ENCODE measurements at places on chromosomes 5 and 9.

- DNase-seq = no peak
These were observed 109.9 kb downstream of the CACNA1B start for GRCh38 chr9:137987244-137988030.

DNA sequence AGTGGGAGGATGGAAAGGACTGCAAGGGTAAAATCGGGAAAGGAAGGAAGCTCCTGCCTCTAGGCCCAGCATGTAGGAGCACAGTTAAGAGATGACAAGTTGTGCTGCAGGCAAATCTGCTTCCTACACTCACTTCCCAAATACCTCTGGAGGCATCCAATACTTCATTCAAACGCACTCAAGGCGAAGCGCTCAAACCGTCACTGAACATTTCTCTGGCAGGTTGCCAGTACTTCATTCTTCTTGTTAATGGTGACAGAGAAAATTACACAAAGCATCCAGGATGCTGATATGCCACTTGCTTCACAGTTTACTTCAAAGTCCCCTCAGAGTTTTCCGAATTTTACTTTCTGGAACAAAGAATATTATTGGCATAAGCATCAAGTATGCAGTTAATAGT lies 59.8 kb downstream of the NREP start:
- no peak for DNase-seq

- DNase-seq = no peak
These were observed 424.6 kb downstream of the CSNK1G3 start for GRCh38 chr5:123936548-123936947.

DNA sequence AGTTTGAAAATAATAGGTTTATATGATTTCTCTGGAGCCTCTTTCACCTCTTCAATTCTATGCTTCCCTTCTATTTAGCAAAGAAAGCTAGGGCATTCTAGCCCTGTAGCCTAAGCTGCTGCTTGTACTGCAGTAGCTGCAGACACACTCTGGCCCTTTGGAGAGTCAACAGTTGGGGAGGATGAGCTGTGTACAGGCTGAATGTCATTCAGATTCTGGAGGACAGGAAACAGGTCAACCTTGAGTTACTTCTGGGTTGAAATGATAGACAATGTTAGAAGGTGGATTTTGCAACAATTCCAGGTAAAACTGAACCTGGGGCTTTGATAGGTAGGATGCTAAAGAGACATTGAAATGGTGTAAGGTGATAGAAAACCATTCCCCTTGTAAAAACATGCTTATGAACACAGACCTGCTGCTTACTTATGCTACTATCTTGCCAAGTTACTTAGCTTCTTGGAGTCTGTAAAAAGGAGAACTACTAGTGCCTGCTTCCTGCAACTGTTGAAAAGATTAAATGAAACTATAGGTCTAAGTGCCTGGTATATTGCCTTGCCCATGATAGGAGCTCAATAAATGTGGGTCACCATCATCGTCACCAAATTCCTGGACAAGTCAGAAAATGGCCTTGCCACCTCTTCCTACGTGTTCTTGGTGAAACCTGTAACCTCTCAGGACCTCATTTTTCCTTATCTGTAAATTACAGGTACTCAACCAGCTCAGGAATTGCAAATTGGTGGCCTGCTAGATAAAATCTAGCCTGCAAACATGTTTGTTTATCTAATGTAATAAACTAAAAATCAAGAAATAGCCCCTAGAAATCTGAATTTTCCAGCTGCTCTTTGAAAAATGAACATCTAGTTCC lies 83.7 kb downstream of the GALNT10 start:
- no peak for DNase-seq

DNA sequence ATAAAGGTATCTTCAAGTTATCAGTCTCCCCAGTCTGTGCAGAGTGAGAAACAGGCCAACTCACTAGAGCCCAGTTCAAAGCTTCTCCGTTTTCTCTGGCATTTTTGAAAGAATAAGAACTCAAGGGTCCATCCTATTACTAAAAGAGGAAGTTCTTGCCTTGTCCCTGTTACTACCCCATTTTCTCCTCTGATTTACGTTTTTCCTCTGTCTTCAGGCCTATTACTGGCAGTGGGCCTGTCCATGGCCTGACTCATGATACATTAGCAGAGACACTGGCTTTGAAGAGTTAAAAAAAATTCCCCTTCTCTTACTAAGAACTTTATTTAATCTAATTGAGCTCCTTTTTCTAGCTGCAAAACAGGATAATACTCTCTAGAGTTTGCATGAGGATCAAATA lies 624.0 kb upstream of the KLF4 start:
- no peak for DNase-seq

DNA sequence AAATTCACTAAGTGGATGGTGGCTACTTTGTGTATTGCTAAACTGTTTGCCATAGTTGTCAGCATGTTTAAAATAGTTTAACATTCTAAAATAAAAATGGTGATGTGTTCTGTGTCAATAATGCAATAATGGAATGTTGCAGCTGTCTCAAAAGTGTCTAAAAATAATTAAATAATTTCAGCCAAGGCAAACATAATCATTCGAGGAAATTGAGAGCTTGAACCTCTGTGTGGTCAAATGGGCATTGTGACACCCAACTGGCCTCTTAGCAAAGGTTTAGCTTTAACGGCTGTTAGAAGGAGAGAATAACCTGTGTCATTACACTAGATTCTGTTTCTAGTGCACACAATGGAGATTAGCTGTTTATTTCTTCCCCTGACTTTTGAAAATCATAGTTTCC lies 278.5 kb downstream of the TMEM167A start:
- DNase-seq = no peak

- DNase-seq = no peak
These were observed 99.6 kb upstream of the RAPGEF1 start for GRCh38 chr9:131839281-131840084.

DNA sequence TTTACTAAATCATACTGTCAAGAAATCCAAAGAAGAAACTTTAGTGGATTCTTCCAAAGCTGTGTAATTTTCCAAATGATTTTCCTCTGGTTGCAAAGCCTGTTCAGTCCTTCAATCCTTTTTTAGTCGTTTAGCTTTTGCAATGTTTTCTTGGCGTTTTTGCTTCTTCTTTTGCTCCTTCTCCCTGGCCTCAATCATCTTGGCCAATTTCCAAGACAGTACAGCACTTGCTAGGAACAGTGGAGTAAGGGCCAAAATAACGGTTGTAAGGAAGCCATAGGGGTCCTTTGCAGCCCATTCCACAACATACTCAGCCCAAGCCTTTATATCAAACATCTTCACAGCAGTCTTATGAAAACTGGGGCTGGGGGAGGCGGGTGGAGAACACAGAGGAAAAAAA lies 2.4 kb downstream of the SMIM15 start:
- no peak for DNase-seq

DNA sequence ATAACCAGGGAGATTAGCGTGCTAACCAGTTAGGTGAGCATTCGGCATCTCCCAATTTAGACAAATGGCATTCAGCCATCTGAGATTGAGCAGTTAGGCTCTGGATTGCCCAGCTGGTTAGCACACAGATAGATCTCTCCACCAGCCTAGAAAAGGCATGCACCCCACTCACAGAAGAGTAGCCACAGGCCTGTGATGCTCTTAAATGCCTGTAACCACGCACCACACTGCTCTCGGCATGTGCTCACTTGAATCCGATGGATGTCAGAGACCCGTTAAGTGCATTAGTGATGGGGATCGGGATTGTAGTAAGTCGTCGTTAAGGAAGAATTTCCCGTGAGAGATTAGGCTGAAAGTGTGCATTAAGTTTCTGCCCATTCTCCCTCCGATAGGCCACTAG lies 23.0 kb downstream of the MARCHF6 start:
- DNase-seq = no peak

DNA sequence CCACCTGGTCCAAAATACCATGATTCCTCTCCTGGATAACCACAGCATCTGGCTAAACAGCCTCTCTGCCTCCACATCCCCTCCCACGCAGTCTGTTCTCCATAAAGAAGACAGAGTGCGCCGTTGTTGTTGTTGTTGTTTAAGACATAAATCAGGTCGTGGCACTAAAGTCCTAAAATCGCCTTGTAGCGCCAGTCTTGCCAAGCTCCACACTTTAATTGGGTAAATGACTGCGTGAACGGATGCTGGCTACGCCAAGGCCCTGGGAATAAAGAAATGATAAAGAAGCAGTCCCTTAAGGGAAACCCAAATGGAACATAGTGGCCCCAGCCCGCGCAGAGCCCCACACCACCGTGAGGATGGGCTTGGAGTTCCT lies 364 bp upstream of the SFXN1 start:
- no peak for DNase-seq
